ENCODE measurements at places on chromosomes 16 and 17. TPM values are rescaled to one million over a fixed set of nuclear protein-coding genes. Genes with fewer than 3 reads are reported as not detected.

SRCIN1 gene
- 11.2 TPM for total RNA-seq

DNA sequence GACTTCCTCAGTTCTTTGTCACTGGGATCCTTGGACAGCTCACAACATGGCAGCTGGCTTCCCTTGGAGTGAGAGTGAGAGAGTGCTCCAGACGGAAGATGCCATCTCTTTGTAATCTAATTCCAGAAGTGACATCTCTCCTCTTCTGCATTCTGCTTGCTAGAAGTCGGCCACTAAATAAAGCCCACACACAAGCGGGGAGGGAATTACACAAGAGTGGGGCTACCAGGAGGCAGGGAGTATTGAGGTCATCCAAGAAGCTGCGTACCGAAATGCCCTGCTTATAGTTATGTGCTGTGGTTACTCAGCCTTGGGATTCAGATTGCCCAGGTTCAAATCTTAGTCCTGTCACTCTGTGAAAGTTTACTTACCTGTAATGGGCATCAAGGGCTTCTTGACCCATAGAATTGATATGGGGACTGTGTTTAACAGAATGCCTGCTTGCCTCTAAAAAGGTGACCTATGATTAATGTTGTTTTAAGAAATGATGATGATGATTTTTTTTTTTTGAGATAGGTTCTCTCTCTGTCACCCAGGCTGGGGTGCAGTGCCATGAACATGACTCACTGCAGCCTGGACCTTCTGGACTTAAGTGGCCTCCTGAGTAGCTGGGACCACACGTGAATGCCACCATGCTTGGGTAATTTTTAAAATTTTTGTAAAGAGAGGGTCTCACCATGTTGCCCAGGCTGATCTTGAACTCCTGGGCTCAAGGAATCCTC lies 120.9 kb upstream of the HS3ST2 start:
- DNase-seq = no peak

DNA sequence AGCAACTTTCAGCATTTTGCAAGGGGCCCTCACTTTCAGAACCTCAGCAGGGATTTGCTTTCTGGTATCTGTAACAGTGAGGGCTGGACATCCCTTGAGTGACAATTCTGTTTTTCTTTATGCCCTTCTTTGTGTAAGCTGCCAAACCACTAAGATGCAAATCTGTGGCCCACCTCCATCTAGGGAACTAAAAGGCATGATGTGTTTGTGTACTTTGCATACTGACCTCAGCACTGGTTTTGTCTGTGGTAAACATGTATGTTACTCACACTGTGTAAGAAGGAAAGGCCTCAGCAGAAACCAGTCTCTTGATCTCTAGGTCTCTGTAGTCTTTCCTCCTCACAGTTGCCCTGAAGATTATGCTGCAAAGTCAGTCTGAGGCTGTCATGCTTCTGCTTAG lies 396.6 kb upstream of the DYNLRB2 start:
- no peak for DNase-seq

GRCh38 chr17:43342589-43342890 lies 56.3 kb upstream of the ARL4D start:
- DNase-seq = no peak

GRCh38 chr17:60325730-60326524 lies 66.0 kb downstream of the USP32 start:
- DNase-seq = no peak
